ENCODE measurements at places on chromosomes 1 and 21.

DNA sequence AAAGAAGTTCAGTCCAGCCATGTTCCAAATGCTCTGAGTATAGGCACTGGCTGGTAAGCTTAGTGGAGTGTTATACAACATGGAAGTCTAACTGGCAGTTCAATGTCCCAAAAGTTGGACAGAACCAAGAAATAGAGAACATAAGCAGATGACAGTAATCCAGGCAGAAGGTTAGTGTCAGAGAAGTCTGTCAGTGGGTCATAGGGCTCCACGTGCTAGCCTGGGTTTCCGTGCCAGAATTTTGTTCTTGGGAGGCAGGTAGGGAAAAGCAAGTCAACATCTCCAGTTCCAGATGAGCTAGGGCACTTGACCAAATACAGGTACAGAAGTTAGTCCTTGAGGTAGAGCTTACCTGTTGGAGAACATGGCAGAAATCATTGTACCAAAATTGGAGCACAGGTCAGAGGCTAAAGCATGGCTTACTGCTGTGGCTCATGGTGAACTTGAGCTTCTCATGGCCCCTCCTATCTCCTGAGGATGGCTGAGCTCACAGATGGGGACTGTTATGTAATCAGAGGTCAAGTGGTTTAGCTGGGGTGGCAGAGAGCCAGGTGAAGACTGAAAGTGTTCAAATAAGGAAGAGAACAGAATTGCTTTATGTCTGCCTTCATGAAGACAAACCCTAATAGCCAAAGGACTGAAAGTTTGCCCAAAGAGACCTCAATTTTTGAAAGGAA lies 170.8 kb downstream of the NFIA start:
- no peak for DNase-seq

DNA sequence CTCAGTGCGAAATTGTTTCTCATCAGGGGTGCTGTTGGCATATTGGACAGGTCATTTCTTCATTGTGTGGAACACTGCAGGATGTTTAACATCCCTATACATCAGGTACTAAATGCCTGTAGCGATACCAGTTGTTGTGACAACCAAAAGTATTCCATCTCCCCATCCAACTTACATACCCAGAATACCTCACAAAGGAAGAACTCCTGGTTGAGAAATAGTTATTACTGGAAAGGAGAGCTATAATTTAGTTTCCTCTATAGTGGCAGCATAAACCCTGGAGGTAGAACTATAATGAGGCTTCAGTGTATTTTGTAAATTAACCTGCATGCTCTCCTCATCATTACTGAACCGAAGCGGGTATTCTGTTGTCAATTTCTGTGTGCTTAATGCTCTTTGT lies 45.1 kb downstream of the IVNS1ABP start:
- no peak for DNase-seq

- no peak for DNase-seq
Observed at GRCh38 chr1:53536606-53537005, 77.4 kb downstream of the DMRTB1 start.

- no peak for DNase-seq
Observed at GRCh38 chr1:3898994-3899753, 898 bp downstream of the C1orf174 start.

GRCh38 chr1:159218649-159219636 lies 14.3 kb downstream of the ACKR1 start:
- no peak for DNase-seq

DNA sequence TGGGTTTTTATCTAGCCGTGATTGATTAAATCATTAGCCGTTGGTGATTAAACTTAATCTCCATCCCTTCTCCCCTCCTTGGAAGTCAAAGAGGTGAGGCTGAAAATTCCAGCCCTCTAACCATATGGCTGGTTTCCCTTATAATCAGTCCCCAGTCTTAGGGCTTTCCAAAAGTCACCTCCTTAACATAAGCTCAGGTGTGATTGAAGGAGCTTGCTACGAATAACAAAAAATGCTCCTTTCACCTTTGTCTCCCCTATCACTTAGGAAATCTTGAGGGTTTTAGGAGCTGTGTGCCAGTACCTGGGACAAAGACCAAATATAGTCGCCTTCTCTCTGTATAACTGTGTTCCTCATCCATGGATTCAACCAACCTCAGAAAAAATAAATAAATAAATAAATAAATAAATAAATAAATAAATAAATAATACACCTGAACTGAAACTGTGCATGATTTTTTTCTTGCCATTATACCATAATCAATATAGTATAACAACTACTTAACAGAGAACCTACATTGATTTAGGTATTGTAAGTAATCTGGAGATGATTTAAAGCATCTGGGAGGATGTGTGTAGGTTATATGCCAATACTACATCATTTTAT lies 82.2 kb downstream of the PAPPA2 start:
- no peak for DNase-seq

- DNase-seq, result no peak
Observed at GRCh38 chr1:53954128-53954527, 8.0 kb downstream of the LRRC42 start.

DNA sequence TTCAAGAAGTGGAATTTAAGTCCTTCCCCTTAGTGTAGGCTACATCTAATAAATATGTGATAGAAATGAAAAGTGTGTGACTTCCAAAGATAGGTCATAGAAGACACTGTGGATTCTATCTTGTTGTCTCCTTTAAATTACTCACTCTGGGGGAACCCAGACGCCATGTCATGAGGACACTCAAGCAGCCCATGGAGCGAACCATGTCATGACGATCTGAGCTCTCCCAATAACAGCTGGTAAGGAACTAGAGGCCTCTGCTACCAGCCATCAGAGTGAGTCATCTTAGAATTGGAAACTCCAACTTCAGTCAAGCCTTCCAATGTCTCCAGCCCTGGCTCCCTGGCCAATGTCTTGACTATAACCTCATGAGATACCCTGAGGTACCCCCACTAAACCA lies 6.3 kb downstream of the COA7 start:
- DNase-seq, result no peak

GRCh38 chr1:55751776-55752175 lies 536.6 kb upstream of the USP24 start:
- DNase-seq, result no peak

GRCh38 chr1:20867847-20868246 lies 80.7 kb upstream of the HP1BP3 start:
- DNase-seq, result no peak

DNA sequence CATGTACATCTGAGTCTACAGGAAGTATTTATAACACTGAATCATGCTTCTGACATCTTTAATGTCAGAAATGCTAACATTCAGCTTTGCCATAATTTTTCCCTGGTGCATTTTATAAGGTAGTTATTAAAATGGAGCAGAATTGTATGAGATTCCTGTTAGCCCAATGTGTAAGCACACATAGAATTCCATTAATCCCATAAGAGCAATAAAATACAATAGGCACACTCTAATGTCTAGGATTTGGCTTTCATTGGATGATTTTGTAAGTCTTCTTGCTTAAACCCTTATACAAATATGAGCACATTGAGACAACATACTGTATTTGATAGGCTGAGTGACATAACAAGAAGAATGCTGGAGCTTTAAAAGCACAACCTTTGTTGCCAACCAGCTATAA lies 256.4 kb downstream of the HMCN1 start:
- DNase-seq, result no peak

DNA sequence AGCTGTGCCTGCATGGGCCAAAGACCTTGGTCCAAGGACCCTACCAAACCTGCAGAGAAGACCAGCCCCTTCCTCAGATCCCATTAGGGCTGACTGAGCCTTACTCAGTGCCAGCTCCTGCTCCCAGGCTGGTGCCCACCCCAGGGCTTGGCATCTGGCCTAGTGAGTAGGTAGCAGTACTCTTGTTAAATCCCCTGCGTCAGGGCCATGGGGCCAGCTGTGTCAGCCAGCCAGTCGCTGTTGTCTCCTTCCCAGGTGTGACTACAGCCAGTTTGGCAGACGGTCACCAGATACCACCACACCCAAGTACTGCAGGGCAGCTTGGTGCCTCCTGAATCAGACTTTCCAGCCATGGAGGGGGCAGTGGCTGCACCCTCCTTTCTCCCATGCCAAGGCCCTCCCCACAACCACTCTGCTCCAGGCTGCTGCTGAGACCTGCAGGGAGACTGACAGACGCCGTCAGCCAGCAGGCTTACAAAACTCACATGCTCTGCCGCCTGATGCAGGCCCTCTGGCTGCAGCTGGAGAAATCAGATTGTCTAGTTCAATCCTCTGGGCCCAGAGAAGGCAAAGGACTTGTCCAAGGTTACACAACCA lies 3.0 kb downstream of the TENT5B start:
- DNase-seq, result no peak

GRCh38 chr1:176222196-176222595 lies 15.1 kb upstream of the COP1 start:
- DNase-seq, result no peak

- DNase-seq, result no peak
Observed at GRCh38 chr1:47906009-47906432, 91.2 kb downstream of the TRABD2B start.

- DNase-seq, result no peak
Observed at GRCh38 chr1:171480035-171480434, 5.3 kb upstream of the PRRC2C start.

- no peak for DNase-seq
Observed at GRCh38 chr1:21922090-21923013, 14.8 kb downstream of the HSPG2 start.

- no peak for DNase-seq
Observed at GRCh38 chr1:159315381-159315780, 13.2 kb downstream of the FCER1A start.

DNA sequence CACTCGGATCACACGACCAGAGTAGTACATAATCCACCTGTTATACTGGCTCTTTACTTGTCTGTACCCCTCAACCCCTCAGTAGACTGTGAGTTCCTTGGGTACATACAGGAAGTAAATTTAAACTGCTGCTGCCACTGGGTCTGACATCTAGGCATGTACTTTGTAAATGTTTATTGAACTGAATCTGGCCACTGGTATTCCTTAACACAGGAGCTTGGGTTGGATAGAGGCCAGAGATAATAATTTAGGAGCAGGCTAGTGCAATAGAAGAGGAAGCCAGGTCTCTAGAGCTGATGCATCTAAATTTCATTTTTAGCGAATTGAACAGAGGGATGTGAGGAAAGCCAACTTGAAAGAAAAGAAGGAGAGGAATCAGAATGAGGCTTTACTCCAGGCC lies 12.4 kb downstream of the TTC4 start:
- no peak for DNase-seq

DNA sequence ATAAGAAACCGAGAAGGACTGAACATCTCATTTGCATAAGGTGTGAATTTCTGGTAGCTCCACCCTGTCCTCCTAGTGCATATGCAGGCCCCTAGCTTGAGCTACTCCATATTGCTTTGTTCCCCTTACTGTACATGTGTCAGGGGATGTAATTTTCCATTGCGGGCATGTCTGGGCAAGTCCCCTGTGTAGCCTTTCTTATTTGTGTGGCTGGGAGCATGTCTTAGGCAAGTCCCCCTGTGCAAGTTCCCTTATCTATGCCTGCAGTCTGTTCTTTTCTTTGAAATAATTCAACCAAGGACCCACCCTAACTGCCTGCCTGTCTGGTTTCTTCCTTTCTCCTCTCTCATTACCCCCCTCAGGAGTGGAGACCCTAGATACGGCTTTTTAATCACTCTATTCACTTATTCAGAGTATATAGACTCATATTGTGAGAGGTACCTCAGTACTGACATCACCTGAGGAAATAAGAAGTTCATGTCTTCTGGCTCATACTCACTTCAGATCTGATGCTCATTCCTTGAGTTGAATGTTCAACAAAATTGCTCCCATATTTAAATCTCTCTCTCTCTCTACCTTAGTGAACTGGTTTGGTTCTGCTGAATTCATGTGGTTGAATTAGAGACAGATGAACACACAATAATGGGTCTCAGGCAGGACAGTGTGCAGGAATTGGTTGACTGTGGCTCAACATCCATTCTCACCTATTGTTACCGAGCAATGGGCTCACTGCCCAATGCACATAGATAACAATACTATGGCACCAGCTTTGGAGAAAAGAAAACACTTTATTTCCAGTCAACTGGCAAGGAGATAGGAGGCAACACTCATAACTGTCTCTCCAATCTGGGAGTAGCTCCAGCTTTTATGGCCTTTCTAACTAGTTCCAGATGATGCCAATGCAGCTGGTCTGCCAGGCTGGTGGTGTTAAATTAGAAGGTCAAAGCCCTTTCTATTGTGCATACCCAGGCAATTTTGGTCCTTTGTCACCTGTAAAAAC lies 27.9 kb upstream of the NPL start:
- no peak for DNase-seq

- no peak for DNase-seq
Observed at GRCh38 chr21:44478124-44478800, 23.0 kb downstream of the LRRC3 start.

GRCh38 chr1:169326956-169327268 lies 40.7 kb downstream of the NME7 start:
- no peak for DNase-seq

All from CD4-positive, alpha-beta T cell treated with Interleukin-6 for 4 hours (primary cell).